H7 (cell line): ENCODE measurements at places on chromosomes 6 and 20. TPM values are rescaled to one million over a fixed set of nuclear protein-coding genes. Genes with fewer than 3 reads are reported as not detected.
A peak's percentile ranks its signal among the peaks of the same experiment; 100 is the strongest.

SLC32A1 gene
- 0.07 TPM in 1 of 2 replicates, not detected in the other for total RNA-seq

GRCh38 chr20:47285189-47285588, 71.3 kb downstream of the ZMYND8 start:
- no peak for DNase-seq

ZNF133 gene
- total RNA-seq = 25.5 and 29.0 TPM in 2 replicates

DNA sequence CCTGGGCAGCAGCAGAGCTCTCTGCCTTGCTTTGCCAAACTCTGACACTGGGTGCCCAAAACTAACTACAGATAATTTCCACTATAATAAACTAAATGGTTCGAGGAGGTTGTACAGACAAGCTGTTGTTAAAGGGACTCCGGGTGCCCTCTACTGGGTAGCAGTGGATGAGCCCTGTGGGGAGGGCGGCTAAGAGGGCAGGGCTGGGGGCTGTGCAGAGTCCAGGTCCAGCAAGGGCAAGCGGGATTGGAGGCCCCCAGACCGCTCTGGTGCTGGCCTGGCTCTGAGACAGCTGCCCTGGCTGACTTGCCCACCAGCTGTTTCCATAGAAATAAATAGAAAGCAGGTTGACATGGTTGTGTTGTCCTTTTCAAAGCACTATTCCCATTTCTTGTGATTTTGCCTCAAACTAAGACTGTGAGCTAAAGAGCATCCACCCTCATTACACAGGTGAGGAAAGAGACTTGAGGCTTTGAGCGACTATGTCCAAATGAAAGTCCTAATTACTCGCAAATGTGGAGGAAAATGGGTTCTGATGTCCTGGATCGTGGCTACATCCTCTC, 167.6 kb upstream of the CST7 start:
- DNase-seq = peak; percentile 81

MOG gene
- 1.4 and 2.0 TPM in 2 replicates for total RNA-seq

- DNase-seq = peak; percentile 57
These were observed 21.3 kb upstream of the MICB start for GRCh38 chr6:31476515-31477139.

GRCh38 chr20:699342-699741, 23.7 kb upstream of the SCRT2 start:
- no peak for DNase-seq

DNA sequence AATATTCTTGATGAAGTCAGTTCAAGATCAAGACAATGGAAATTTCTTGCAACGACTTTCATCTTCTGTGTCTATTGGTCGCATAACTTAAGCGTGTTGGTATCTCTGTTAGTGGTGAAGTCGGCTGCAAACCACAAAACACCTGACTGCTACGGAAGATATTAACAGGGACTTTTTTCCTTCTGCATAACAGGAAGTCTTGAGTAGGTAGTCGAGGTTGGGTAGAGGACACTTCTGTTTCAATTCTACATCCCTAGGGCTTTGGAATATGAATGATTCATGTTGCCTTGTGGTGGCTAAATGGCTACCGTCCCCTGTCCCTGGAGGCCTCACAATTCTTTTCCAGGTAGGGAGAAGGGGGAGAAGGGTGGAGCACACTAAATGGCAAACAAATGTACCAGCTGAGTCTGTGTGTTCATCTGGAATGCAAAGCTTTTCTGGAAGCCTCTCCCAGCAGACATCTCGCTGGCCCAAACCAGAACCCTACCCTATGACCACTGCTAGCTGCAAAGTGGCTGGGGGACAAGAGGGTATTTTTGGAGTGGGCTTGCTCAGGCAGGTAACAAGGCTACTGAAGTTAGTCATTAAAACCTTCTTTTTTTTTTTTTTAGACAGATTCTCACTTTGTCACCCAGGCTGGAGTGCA, 34.6 kb upstream of the NKX2-2 start:
- DNase-seq = no peak

CST1 gene
- 10.5 and 46.0 TPM in 2 replicates for total RNA-seq

RIPPLY2 gene
- total RNA-seq = 0.33 and 0.90 TPM in 2 replicates
